ENCODE measurements at places on chromosomes 11 and 22. TPM values are rescaled to one million over a fixed set of nuclear protein-coding genes. Genes with fewer than 3 reads are reported as not detected.

Gene SCGB1D2
- total RNA-seq = not detected

Gene IGSF9B
- 96.3 TPM for total RNA-seq

Gene PNPLA5
- not detected for total RNA-seq

Gene LARGE2
- total RNA-seq = 0.71 TPM

GRCh38 chr11:130547761-130548490 is 99.5 kb downstream of the ADAMTS15 start:
- DNase-seq = no peak
- no peaks in the 10 kb centered on the region for H3K36me3 ChIP-seq
- H3K4me3 ChIP-seq = no peak overlapping the region
- no peaks in the 10 kb centered on the region for H3K4me1 ChIP-seq
- peaks cover 2% of the 10 kb centered on the region for H3K27me3 ChIP-seq

DNA sequence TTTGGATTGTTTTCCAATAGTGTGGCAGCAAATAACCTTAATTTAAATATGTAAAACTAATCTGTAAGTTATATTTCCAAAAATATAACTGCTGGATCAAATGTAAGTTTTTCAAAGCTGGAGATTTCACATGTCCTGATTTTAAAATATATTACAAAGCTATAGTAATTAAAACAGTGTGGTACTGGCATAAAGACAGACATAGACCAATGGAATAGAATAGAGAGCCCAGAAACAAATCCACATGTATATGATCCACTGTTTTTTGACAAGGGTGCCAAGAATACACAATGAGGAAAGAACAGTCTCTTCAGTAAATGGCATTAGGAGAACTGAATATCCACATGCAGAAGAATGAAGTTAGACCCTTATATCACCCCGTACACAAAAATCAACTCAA is 4.0 kb downstream of the OR4X2 start:
- no peaks in the 10 kb centered on the region for H3K36me3 ChIP-seq
- H3K27me3 ChIP-seq = peaks cover 15% of the 10 kb centered on the region
- no peaks in the 10 kb centered on the region for H3K4me1 ChIP-seq
- no peak for DNase-seq
- H3K4me3 ChIP-seq = no peak overlapping the region

- no peaks in the 10 kb centered on the region for H3K27me3 ChIP-seq
- no peak overlapping the region for H3K4me3 ChIP-seq
- H3K4me1 ChIP-seq = no peaks in the 10 kb centered on the region
- no peak overlapping the region for H3K27ac ChIP-seq
Measured at GRCh38 chr11:5288108-5288905, 13.4 kb downstream of the OR51B4 start.

DNA sequence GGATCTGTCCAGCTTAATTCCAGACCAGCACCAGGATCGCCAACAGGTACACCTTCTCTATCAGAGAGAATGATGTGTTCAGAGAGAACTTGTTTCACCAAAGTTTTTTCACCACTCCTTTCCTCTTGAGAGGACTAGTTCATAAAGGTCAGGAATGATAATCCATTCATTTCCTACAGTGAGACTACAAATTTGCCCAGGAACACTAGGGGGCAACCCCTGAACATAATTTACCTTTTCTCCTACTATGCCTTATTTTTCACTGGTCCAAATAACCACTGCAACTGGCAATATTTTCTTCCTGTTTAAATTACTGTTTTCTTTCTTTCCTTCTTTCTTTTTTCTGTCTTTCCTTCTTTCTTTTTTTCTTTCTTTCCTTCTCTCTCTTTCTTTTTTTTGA is 22.5 kb downstream of the CAVIN3 start:
- H3K27ac ChIP-seq = no peak overlapping the region
- no peak overlapping the region for H3K4me3 ChIP-seq
- H3K27me3 ChIP-seq = peaks cover 18% of the 10 kb centered on the region
- H3K4me1 ChIP-seq = no peaks in the 10 kb centered on the region

DNA sequence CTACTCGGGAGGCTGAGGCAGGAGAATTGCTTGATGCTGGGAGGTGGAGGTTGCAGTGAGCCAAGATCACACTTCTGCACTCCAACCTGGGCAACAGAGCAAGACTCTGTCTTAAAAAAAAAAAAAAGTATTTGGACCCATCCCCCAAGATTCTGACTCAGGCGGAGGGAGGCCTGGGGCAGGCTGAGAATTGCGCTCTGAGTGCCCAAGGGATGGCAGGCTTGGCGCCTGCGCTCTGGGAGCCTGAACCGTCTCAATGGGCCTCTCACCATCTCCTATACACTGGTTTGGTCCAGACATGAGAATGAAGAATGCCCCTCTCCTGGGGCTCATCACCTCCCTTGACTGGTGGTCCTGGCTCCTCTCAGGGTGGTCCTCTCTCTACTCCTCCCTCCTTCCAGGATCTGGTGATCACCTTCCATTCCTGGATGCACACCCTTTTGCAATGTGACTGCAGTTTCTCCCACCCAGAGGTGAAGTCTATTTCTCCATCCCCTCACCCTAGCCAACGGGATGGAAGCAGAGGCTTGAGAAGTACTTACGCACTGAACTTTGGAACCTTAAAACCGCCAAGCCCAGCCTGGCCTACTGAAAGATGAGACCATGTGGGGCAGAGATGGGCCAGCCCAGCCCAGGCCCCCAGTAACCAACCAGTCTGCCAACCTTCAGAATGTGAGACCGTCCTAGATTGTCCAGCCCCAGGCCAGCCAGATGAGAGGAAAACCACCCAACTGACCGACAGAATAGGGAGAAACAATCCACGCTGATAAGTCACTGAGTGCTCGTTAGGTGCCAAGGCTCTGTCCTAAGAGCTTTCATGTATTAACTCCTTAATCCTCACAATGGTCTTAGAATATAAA is 4.9 kb downstream of the POLR3H start:
- no peak overlapping the region for H3K4me3 ChIP-seq
- H3K36me3 ChIP-seq = peaks cover 24% of the 10 kb centered on the region
- H3K27ac ChIP-seq = no peak overlapping the region
- H3K27me3 ChIP-seq = no peaks in the 10 kb centered on the region

DNA sequence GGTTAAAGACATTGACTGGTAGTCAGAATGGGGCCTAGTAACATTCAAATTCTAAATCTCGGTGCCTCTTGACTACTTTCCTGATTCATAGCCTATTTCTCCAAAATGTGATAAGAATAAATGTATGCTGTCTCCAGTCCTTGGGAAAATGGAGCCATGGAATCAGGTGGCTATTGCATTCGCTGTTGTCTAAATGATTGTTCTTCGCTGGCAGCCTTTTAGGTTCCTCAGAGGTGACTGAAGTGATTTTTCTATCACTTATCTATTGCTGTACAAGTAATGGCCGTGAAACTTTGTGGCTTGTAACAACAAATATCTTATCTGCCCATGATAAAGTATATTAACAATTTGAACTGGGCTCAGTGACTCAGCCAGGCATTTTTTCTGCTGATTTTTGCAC is 15.4 kb downstream of the SRPRA start:
- H3K27me3 ChIP-seq = no peaks in the 10 kb centered on the region
- H3K27ac ChIP-seq = no peak overlapping the region
- no peaks in the 10 kb centered on the region for H3K4me1 ChIP-seq
- DNase-seq = no peak
- no peak overlapping the region for H3K4me3 ChIP-seq
- peaks cover 20% of the 10 kb centered on the region for H3K36me3 ChIP-seq

- H3K4me3 ChIP-seq = no peak overlapping the region
- no peaks in the 10 kb centered on the region for H3K36me3 ChIP-seq
- H3K27ac ChIP-seq = no peak overlapping the region
- H3K27me3 ChIP-seq = no peaks in the 10 kb centered on the region
- no peak for DNase-seq
Measured at GRCh38 chr22:48855013-48855412, 972.7 kb downstream of the BRD1 start.

GRCh38 chr11:115612046-115612730 is 108.0 kb upstream of the CADM1 start:
- H3K27ac ChIP-seq = no peak overlapping the region
- H3K36me3 ChIP-seq = no peaks in the 10 kb centered on the region
- no peak for DNase-seq
- no peaks in the 10 kb centered on the region for H3K4me1 ChIP-seq

DNA sequence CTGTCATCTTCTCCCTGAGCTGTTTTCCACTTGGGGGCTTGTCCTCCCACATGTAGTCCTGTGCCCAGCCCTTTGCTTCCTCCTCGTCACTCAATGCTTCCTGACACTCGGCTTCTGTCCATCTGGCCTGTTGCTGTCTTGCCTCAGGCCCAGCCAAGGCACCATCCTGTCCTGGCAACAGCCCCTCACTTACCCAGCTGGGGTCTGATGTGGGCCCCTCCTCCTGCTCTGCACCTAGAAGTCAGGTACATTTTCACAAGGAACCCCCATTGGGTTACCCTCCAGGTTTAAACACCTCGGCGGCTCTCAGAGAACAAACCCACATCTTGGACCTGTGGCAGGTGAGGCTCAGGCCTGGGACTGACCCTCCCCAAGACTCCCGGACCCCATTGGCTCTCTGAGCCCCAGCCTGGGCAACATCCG is 784.8 kb downstream of the TBC1D22A start:
- no peak overlapping the region for H3K4me3 ChIP-seq
- no peaks in the 10 kb centered on the region for H3K4me1 ChIP-seq
- H3K36me3 ChIP-seq = no peaks in the 10 kb centered on the region
- H3K27me3 ChIP-seq = no peaks in the 10 kb centered on the region
- DNase-seq = peak; percentile 10
- H3K27ac ChIP-seq = no peak overlapping the region

GRCh38 chr11:122258446-122259194 is 142.6 kb upstream of the BLID start:
- no peak for DNase-seq
- no peaks in the 10 kb centered on the region for H3K4me1 ChIP-seq
- no peaks in the 10 kb centered on the region for H3K27me3 ChIP-seq
- no peaks in the 10 kb centered on the region for H3K36me3 ChIP-seq
- no peak overlapping the region for H3K4me3 ChIP-seq
- H3K27ac ChIP-seq = no peak overlapping the region

DNA sequence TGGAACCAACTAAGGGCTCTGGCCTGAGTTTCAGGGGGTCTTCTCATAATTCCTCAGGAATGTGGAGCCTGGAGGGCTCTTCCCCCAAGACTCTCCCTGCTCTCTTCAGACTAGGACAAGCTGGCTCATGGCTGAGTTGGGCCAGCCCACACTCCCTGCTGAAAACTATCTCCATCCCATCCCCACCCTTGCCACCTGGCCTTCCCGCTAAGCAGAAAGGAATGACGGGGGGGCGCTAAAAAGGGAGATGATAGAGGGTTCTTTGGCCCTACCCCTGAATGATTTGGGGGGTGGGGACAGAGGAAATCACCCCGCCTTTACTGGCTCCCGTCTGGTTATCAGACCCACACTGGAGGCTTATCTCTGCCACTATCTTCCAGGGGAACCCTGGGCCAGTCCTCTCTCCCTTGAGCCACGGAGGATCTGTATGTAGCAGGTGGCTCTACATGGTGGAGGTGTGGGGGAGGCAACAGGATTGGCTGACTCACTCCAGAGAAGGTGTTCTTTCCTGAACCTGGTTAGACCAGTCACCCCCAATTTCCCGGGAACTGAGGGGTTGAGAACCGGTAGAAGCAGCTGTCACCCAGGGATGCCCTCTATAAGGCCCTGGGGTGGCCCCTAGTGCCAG is 5.7 kb downstream of the SMTN start:
- H3K36me3 ChIP-seq = peaks cover 14% of the 10 kb centered on the region
- H3K4me3 ChIP-seq = no peak overlapping the region
- H3K27ac ChIP-seq = no peak overlapping the region
- peaks cover 28% of the 10 kb centered on the region for H3K4me1 ChIP-seq
- no peaks in the 10 kb centered on the region for H3K27me3 ChIP-seq

- H3K36me3 ChIP-seq = no peaks in the 10 kb centered on the region
- H3K4me1 ChIP-seq = no peaks in the 10 kb centered on the region
- H3K27me3 ChIP-seq = peaks cover 17% of the 10 kb centered on the region
- H3K27ac ChIP-seq = no peak overlapping the region
- DNase-seq = no peak
Measured at GRCh38 chr22:50143096-50143495, 27.4 kb upstream of the PANX2 start.

- H3K27ac ChIP-seq = no peak overlapping the region
- H3K36me3 ChIP-seq = no peaks in the 10 kb centered on the region
- peaks cover 6% of the 10 kb centered on the region for H3K4me1 ChIP-seq
- H3K27me3 ChIP-seq = peaks cover 11% of the 10 kb centered on the region
Measured at GRCh38 chr22:26360169-26360885, 68.7 kb upstream of the ASPHD2 start.

- H3K27me3 ChIP-seq = no peaks in the 10 kb centered on the region
- peaks cover 17% of the 10 kb centered on the region for H3K4me1 ChIP-seq
- peak overlapping the region; percentile 76 for H3K4me3 ChIP-seq
- H3K36me3 ChIP-seq = no peaks in the 10 kb centered on the region
- H3K27ac ChIP-seq = peak overlapping the region; percentile 78
Measured at GRCh38 chr11:73647459-73648100, 1.2 kb downstream of the PLEKHB1 start.

- peaks cover 52% of the 10 kb centered on the region for H3K36me3 ChIP-seq
- no peak for DNase-seq
- H3K4me3 ChIP-seq = no peak overlapping the region
- H3K27ac ChIP-seq = no peak overlapping the region
Measured at GRCh38 chr11:14748090-14748489, 104.5 kb downstream of the PDE3B start.

DNA sequence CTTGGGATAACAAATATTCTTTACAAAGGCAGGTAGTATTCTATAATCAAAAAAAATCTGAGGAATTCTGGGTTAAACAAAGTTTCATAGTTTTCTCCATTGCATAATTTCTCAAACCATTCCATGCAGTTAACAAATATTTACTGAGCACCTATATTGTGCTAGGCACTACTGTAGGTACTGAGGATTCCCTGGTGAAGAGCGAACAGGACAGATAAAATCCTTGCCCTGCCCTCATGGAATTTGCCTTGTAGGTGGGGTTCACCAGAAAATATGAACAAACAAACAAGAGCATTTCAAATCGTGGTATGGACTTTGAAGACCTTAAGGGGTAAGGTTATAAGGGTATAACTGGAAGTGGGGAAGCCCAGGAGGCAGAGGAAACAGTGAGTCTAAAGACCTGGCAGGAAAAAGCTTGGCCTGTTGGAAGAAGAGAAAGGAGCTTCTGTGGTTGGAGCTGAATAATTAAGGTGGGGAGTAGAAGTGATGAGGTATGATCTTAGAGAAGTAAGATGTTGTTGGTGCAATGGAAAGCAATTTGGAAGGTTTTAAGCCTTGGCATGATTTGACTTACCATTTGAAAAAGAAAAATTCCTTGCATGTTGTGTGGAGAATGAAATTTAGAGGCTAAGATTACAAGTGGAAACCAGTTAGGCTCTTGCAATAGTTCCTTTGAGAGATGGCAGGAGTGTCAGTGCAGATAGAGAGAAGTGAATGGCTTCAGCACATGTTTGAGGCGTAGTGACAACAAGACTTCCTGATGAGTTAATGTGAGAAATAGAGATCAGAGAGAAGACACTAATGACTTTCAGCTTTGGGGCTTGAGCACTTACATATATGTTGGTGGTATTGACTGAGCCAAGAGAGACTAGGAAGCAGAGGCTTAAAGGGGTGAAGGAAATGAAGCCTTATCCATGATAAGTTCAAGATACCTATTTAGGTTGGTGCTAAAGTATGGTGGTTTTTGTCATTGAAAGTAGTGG is 55.7 kb upstream of the PICALM start:
- H3K4me1 ChIP-seq = peaks cover 12% of the 10 kb centered on the region
- no peak overlapping the region for H3K27ac ChIP-seq
- H3K36me3 ChIP-seq = peaks cover 1% of the 10 kb centered on the region
- no peak overlapping the region for H3K4me3 ChIP-seq
- H3K27me3 ChIP-seq = peaks cover 2% of the 10 kb centered on the region
- no peak for DNase-seq
